ENCODE measurements at places on chromosomes 2 and 18. TPM values are rescaled to one million over a fixed set of nuclear protein-coding genes. Genes with fewer than 3 reads are reported as not detected.

DNA sequence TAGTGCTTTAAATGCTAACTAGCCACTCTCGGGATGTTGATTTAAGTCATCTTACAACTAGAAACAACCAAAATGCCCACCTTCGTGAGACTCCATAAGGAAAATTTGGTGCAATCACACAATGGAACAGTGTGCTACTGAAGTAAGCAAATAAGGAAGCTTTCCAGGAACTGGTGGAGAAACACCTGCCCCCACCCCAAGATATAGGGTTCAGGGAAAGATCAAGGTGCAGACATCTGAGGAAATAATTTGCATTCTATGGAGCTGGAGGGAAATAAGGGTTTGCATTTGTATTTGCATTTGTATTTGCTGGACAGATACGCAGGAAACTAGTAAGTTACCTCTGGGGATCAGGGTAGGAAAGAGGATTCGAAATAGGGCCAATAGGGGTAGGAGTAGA is 90.9 kb downstream of the ACAA2 start:
- no peak for DNase-seq

- DNase-seq = peak; percentile 73
These were observed 20.7 kb upstream of the DNAH6 start for GRCh38 chr2:84495539-84496146.

SLC8A1 gene
- total RNA-seq = 8.3 TPM

DNA sequence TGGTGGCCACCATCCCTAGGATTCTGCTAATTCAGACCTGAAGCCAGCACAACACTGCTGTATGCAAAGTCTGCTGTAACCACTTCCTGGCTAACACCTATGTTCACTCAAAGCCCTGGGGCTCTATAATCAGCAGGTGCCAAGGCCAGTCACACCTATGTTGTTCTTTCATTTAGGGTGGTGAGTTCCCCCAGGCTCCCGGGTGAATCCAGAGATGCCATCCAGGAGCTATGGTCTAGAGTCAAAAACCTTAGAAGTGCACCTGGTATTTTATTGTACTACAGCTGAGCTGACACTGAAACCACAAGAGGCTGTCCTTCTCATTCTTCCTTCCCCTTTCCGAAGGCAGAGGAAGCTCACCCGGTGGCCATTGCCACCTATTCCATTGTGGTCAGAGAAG is 46.2 kb upstream of the CCDC141 start:
- no peak for DNase-seq

- DNase-seq = no peak
These were observed 217.6 kb downstream of the BABAM2 start for GRCh38 chr2:28108143-28108542.

ITSN2 gene
- 27.4 TPM for total RNA-seq

- DNase-seq = no peak
These were observed 665.8 kb upstream of the ZEB2 start for GRCh38 chr2:145185696-145186095.

- DNase-seq = no peak
These were observed 8.6 kb downstream of the CHN1 start for GRCh38 chr2:174996622-174997021.

CNDP1 gene
- total RNA-seq = not detected

PIEZO2 gene
- total RNA-seq = 10.7 TPM

DNA sequence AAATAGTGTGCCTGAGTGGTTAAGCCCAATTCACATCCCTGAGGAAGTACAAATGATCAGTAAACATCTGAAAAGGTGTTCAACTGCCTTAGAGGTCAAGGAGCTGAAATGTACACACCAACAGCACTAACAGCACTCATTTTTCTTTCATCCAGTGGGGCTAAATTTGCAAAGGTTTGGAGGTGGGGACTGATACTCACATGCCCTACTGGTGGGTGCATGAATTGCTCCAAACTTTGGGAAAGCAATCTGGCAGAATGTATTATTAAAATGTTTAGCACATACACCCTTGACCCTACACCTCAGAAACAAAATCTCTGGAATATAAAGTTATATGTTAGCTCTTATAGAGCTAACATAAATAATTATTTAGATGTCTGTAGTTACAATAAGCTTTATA is 19.0 kb upstream of the FAM178B start:
- no peak for DNase-seq

DNA sequence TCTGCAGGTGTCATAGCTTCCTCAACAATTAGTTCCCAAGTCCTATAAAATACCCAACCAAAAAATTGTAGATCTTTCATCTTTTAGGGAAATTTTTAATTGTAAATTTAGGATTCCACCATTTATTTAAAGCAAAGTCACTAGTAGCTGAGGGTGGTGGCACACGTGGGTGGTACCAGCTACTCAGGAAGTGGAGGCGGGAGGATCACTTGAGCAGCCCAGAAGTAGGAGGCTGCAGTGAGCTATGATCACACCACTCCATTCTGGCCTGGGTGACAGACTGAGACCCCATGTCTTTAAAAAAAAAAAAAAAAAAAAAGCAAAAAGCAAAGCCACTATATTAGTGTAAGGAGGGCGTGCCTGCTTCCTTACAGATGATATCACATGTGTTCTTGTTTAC is 60.3 kb upstream of the GREB1L start:
- no peak for DNase-seq

- no peak for DNase-seq
These were observed 76.9 kb downstream of the NXPH2 start for GRCh38 chr2:138703242-138703641.

DNA sequence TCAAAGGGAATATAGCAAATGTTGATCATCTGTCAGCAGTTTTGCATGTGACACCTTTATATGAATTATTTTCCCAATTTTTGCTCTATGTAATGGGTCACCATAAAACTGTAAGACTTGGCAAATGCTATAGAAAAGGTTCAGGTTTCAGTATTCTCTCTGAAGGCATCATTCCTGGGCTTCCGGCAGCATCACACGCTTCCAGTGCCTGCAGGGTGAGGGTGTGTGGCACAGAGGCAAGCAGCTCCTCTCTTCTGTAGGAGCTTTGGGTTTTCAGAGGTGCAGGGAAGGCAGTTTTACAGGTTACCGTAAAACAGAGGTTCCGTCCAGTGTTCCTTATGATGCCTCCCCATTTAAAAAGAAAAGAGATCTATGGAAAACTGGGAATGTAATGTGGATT is 18.8 kb downstream of the COA5 start:
- DNase-seq = no peak

AQP12A gene
- total RNA-seq = not detected

DNA sequence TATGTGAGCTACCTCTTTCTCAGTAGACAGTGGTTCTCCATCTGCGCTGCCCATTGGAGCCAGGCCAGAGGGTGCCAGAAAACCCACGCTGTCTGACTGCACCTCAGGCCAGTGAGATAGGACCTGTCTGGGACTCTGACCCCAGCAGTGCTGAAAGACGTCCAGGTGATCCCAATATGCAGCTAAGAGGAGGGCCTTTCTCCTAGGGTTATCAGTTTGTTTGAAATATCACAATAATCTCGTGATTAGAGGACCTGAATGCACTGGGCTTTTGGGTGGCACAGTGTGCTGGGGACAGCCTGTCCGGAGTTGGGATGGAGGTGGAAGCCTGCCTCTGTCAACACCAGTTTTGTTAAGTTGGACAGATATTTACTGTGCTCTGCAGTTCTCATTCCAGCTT is 216.3 kb downstream of the LDLRAD4 start:
- DNase-seq = no peak

- no peak for DNase-seq
These were observed 140.5 kb upstream of the PELI1 start for GRCh38 chr2:64284751-64285150.
